ENCODE measurements at places on chromosomes 1 and 21.

- no peak for DNase-seq
Observed at GRCh38 chr21:31420988-31421387, 76.9 kb upstream of the TIAM1 start.

DNA sequence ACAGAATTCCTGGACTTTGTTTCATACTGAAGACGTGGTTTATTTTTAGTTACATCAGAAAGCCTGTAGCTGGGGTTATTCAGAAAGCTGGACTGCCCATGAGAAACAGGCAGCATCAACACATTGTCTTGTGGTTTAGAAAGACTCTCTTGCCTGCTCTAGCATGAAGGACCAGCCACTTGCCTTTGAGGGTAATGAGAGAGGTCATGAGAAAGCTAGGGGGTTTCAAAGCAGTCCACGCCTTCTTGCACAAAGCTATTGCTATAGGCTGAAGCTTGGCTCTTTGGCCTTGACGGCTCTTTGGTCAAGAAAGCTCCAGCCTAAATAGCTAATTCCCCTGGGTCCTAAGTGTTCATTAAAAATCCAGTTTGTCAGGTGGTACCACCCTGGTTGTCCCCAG, 208.1 kb downstream of the PRDM2 start:
- no peak for DNase-seq

GRCh38 chr1:157968508-157968907, 24.9 kb upstream of the KIRREL1 start:
- DNase-seq: peak; percentile 92

- peak; percentile 29 for DNase-seq
Observed at GRCh38 chr1:92291372-92291999, 7.3 kb downstream of the GLMN start.

GRCh38 chr1:209307846-209308245, 275.7 kb upstream of the CAMK1G start:
- peak; percentile 10 for DNase-seq

DNA sequence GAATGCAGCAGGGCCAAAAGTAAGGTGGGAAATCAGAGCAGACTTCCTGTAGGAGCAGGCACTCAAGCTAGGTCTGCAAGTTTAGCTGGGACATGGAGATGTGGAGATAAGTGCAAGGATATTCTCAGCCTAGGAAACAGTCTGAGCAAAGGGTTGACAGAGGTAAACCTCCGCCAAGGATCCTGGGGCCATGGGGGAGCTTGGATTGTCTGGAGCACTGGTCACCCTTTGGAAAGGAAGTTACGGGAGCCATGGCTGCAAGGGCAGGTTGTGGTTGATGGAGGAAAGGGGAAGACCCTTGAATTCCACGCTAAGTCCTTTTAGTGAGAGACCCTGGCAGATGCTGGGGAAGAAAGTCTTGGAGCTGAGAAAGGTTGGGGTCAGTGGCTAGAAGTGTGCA, 150.9 kb downstream of the PTPRU start:
- DNase-seq: no peak

- DNase-seq: peak; percentile 44
Observed at GRCh38 chr21:42198929-42199867, 19.7 kb upstream of the ABCG1 start.

DNA sequence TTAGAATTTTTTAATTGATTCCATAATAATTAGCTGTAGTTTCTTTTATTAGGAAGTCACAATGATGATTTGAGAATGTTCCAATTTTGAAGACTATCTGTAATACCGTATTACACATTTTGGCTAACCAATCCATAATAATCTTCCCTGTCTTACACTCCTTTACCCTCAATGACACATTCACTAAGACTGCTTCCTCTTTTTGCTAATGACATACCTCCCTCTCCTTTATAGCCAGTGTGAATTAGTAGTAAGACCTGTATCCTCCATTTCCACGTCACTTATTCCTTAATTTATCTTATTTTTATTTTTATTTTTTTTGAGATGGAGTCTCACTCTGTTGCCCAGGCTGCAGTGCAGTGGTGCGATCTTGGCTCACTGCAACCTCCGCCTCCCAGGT, 10.1 kb downstream of the KDM1A start:
- DNase-seq: no peak

- DNase-seq: no peak
Observed at GRCh38 chr1:114274621-114275317, 121.1 kb upstream of the SYT6 start.

DNA sequence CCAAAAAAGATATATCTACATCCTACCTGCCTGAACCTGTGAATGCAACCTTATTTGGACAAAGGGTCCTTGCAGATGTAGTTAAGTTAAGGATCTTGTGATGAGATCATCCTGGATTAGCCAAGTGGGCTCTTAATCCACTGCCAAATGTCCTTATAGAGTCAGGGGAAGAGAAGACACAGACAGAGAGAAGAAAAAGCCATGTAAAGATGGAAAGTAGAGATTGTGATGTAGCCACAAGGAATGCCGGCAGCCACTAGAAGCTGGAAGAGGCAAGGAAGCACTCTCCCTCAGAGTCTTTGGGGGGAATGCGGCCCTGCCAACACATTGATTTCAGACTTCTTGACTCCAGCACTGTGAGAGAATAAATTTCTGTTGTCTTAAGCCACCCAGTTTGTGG, 16.2 kb downstream of the HSD11B1 start:
- DNase-seq: no peak

- DNase-seq: no peak
Observed at GRCh38 chr1:31759298-31760023, 4.7 kb downstream of the ADGRB2 start.

DNA sequence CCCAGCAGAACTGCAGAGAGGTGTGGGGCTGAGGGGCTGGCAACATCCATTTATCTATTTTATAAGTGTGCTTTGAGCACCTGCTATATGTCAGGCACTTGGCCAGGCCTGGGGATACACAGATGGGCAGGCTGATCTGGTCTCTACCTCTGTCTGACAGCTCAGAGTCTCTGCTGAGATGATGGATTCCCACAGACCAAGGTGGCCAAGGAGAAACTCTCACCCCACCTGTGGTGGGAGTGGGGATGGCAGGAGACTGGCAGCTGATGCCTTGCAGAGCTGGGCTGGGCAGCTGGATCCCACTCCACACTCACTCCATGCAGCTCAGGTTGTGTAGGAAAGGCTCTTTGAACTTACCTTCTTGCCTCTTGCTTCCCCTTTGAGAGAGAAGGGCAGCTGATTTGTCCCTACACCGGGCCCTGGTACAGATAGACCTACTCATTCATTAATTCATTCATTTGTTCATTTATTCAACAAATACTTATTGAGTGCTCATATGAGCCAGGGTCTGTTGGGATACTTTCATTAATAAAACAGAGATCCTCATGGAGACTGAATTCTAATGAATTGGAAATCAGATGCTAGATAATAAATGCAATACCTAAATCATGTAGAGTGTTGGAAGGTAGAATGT, 9.0 kb downstream of the ADORA1 start:
- no peak for DNase-seq

GRCh38 chr1:18008081-18008480, 99.5 kb upstream of the IGSF21 start:
- DNase-seq: no peak

GRCh38 chr1:68319907-68320306, 87.6 kb upstream of the WLS start:
- DNase-seq: no peak

GRCh38 chr1:11822091-11822490, 16.1 kb downstream of the CLCN6 start:
- DNase-seq: no peak

DNA sequence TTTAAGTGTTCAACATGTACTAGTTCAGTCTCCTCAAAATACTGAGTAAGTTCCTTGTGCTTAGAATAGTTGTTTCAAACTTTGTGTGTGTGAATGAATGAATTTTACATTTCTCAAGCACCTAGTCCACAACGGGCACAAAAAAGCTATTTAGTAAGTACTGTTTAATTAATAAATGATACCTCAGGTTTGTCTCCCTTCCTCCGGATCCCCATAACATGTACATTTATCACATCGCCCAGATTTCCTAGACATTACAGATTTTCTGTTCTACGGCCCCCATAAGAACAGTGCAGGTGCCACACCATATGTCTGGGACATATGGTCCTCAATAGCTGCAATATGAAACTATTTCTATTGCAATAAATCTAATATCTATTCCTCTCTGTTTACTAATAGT, 1.3 kb upstream of the TTF2 start:
- no peak for DNase-seq

GRCh38 chr1:188302746-188303145, 1474.0 kb downstream of the PLA2G4A start:
- no peak for DNase-seq

DNA sequence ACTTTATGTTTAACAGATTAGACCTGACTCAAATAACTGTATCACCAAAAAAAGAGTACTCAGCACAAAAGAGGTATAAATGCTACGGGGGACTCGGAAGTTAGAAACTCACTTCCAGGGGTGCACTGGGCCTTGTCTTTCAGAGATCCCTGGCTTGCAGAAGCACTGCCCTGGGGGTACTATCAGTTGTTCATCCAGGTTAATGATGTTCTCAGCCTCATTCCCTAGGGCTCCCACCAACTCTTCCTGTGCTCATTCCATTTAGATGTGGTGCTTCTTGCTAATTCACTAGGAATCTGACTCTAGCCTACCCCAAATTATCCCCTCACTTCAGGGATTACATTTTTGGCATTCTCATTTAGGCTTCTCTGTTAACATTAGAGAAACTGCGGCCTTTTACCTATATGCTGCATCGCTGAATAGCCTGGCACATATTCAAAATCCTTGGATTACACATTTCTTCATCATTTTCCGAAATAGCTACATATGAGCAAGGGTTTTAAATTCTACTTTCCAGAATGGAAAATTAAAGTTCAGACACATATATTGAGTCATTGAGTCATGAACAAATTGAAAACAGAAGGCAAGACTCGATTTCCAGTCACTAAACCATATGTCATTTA, 338.5 kb downstream of the KCTD3 start:
- no peak for DNase-seq

DNA sequence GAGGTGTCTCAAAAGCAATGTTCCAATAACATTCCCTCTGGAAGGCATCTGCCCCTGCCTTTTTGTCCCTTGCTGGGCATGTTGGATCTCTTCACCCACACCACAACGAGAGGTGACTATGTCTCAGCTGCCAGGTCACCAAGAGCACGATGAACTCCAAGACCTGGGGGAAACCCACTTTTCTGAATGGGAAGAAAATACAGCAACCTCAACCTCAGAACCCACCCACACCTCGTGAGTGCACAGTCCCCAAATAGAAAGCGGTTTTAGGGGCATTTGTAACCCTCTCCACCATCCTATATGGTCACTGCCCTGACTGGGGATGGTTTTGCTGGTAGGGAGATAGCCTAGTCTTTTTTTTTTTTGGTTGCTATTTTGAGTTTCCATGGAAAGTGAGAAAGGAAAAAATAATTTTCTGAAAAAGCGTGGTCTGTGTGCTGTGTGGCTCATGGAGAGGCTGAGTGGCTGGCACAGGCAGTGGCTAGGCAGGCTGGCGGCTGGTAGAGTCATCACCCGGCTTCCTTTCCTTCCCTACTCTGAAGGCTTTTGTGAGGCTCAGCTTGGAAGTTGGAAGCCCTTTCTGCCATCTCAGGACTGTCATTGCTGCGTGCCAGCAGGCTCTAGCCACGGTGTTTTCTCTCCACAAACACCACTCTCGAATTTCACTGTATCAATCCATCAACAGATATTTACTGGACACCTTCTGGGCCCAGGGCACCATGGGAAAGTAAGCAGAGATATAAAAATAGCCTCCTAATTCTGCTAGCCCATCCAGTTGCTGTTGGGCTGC, 15.8 kb downstream of the TSPAN2 start:
- DNase-seq: no peak

DNA sequence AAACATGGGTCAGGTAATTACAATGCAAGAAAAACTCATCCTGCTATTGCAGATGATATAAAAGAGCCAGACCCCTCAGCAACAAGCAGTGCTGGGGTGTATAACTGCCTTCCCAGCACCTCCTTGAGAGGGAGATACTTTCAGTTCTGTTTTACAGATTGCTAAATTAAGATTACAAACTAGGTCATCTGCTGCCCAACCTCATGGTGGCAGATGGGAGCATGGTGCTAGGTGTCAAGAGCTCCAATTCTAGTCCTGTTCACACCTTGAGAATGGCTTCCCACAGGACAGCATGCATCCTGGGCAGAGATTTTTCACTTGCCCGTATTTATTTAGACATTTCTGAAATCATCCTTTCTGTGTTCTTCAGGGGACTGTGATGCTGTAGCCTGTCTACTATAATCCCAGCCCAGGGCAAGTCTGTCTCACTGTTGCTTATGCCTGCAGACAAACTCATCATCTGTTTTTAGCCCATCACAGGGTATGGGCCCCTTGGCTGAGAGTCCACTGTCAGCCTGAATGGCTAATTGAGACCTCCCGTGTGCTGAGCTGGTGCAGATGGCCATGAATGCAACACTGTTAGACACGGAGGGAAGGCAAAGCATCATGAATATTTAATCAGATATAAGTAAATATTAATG, 40.2 kb upstream of the PBX1 start:
- DNase-seq: no peak

Data from kidney epithelial cell (primary cell).